ENCODE measurements at places on chromosomes 2 and 18.

GRCh38 chr18:53887447-53887846, 337.0 kb downstream of the MBD2 start:
- no peak for DNase-seq

GRCh38 chr2:152155209-152155608, 20.4 kb downstream of the STAM2 start:
- DNase-seq: no peak

DNA sequence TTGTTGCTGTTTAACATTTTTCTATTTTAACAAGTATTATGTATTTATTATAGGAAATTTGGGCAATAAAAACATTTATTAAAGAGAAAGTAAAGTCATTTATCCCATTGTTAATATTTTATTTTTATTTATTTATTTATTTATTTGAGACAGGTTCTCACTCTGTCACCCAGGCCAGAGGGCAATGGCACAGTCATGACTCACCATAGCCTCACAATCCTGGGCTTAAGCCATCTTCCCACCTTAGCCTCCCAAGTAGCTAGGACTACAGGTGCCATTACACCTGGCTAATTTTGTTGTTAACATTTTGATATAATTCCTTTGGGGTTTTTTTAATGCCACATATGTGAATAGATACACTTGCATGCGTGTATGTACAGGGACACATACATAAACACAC, 165.9 kb upstream of the STON1 start:
- no peak for DNase-seq

DNA sequence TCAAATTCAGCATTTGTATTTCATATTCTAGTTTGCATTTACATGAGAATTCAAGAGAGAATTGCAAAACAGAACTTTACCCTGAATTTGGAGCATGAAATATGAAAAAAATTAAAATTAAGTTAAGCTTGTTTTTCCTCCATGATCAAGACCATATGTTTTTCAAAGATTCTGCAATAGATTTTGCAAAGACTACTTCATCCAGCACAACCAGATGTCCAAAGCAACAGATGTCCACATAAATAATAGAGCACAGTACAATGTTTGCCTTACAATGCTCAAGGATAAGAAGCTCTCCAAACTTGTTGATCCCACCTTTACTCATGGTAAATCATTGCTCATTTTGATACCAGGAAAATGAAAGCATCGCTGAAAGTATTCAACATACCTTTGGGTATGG, 25.6 kb downstream of the FAP start:
- no peak for DNase-seq

DNA sequence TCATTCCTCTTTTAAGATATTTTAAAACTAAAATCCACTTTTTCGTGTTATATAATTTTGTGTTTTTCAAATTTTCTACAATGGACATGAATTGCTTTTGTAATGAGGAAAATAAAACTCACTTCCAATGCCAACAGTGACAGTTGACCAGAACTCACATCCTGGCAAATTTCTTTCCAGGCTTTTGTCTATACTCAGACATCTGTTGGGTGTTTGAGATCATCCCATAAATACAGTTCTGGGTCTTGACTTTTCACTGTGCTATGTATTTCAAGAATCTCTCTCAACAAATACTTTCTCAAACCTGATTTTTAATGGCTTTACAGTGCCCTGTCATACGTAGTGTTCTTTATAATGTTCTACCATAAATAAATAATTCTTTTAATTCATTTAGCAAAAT, 57.6 kb downstream of the RPL37A start:
- no peak for DNase-seq

DNA sequence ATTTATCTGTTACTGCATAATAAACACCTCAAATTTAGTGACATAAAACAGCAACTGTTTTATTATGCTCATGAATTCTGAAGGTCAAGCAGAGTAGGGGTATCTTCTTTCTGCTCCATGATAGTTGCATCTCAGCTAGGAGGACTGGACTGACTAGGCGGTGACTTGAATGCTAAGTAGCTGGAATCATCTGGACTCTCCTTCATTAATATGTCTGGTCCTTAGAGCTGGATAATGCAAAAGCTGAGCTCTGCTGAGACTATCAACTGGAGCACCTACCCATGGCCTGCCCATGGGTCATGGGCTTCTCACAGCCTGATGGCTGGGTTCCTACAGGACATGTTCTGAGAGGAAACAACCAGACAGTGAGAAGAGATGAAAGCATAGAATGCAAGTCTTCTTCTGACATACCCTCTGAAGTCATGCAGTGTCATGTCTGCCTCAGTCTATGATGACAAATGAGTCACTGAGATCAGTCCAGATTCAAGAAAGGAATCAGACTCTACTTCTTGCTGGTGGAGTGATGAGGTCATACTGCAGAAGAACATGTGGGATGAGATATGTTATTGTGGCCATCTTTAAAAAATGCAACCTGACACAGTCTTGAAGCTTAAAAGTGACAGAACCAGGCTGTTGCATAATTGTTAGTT, 174.2 kb upstream of the OSR1 start:
- no peak for DNase-seq
